ENCODE measurements at places on chromosomes 6 and 20.

- no peak for DNase-seq
Observed at GRCh38 chr6:70336996-70337742, 34.3 kb upstream of the COL9A1 start.

DNA sequence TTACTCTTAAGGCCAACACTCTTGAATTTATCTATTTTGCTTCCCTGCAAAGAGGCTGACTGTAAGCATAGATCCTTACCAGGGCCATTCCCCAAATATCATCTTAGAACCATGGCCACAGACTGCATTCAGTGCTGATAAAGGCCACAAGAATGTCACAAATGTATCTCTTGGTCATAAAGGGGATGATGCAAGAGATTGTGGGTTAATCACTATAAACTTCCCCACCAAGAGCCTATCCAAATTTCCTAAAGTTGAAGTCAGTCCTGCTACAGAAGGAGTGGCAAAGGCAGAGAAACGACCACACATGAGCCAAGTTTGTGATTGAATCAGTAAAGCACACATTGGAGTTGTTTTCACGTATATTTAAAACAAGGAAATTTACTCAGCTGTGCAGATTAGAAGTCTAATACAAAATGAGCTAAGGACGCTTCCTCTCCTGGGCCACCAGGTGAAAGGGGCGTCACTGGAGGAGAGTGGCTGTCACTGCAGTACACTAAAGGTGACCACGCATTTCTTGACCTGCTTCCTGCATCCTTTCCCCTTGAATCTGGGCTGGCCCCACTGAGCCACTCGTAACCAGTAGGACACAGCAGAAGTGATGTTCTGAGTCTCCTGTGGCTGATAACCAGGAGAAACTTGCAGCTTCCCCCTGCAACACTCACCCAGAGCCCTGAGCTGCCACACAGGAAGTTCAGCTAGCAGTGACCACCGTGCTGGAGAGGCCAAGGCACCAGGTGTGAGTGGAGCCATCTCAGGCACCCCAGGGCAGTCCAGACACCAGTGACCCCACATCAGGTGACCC lies 181.9 kb downstream of the SYNDIG1 start:
- DNase-seq = no peak

GRCh38 chr20:16271450-16271849 lies 301.8 kb downstream of the KIF16B start:
- DNase-seq = no peak

- DNase-seq = no peak
Observed at GRCh38 chr6:12160326-12160725, 129.8 kb upstream of the EDN1 start.

DNA sequence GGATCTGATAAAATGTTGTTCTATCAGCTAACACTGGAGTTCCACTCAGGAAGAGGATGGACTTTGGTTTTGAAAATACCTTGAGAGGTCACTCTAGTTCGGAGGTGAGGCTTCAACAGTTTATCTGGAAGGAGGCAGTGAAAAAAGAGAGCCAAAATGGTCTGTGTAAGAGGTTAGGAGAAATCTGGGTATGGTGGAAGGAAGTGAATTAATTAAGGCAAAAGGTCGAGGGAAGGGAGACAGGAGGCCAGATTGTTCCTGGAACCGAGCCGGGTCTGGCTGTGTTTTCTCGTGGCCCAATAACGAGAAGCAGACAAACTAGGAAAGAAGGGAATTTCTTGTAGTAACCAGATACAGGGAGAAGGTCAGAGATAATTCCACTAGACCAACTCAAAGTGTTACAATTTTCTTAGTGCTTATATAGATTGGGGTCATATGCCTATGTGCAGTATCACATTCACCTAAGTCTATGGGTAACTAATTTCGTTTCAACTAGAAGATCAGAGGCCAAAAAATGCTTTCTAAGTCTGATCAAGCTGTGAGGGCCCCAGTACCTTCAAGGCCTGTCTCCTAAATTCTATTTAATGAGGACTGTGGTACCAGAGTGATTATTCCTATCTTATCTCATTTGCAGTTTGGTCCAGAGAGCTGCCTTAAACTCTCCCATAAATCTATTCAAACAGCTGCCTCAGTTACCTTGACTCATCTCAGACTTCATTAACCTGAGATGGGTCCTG lies 96.0 kb upstream of the SNX9 start:
- no peak for DNase-seq

- DNase-seq = no peak
Observed at GRCh38 chr20:9019833-9020232, 49.1 kb upstream of the PLCB4 start.

DNA sequence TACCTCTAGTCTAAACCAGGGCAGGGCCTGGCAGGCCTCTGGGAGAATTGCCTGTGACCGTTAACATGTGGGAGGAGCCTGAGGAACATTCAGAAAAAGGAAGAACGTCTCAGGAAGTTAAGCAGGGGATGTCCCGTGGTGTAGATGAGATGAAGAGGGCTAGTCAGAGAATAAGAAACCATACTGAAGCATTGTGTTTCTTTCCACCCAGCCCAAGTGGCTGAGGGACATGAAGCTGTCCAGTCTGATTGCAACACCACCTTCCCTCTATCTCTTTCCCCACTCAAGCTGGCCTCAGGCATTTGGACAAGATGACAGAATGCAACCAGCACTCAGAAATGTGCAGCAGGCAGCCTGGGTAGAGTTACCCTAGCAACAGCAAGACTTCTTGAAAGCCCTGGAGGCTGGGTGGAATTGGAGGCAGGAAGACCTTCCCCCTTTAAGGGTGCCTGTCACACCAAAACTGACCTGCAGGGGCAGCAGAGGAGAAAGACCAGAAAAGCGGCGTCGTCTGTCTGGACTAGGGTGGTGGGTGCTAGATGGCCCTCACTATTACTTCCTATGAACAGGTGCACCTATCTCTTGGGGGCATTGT lies 186.1 kb downstream of the UNC5CL start:
- DNase-seq = no peak

GRCh38 chr6:2111162-2111677 lies 134.2 kb downstream of the GMDS start:
- no peak for DNase-seq

GRCh38 chr6:90261801-90262200 lies 34.8 kb downstream of the BACH2 start:
- no peak for DNase-seq

DNA sequence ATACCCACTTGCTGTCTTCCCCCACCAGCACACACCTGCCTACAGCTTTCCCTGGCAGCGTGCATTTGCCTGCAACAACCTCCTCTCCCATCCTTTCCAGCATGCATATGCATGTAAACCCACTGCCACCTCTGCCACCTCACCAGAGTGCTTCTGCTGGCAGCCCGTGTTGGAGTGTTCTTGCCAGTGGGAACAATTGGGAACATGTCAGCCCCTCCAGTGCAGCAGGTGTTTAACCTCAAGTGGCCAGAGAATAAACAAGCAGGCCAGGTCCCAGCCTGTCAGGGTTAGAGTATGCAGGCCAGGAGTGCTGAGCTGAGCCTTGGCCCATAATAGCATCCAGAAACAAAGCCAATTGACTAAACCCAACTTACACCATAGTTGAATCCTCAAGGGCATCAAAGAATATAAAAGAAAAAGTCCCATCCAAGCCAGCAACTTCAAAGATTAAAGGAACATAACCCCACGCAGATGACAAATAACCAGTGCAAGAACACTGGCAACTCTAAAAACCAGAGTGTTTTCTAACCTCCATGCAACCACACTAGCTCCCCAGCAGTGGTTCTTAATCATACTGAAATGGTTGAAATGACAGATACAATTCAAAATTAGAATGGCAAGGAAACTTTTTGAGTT lies 1212.1 kb upstream of the CITED2 start:
- DNase-seq = no peak

Measured in left renal cortex interstitium (tissue), 4 donors.